ENCODE measurements at places on chromosomes 1 and 21. TPM values are rescaled to one million over a fixed set of nuclear protein-coding genes. Genes with fewer than 3 reads are reported as not detected.

Gene ADAM30
- total RNA-seq, result not detected

Gene TTC24
- not detected for total RNA-seq

DNA sequence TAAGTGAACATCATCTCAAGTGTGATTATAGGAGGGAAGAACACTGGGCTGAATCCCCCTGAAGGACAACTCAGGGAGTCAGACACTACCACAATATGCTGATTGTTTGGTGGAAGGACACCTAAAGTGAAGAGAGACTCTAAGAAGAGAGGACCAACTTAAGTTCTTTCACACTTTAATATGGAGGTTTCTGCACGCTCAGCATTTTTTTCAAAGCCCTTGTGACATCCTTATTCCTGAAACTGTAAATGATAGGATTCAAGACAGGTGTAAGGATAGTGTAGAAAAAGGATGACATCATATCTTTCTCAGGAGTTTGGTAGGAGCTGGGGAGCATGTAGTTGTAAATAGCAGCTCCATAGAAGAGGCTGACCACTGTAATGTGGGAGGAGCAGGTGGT lies 4.8 kb downstream of the OR2T10 start:
- no peak for DNase-seq

- DNase-seq, result no peak
Measured at GRCh38 chr1:65197636-65198035, 49.6 kb downstream of the AK4 start.

Gene GNG4
- total RNA-seq, result 16.3 TPM

Gene CCDC27
- total RNA-seq, result not detected

Gene SERTAD4
- 12.9 TPM for total RNA-seq

Gene GBP3
- total RNA-seq, result 17.7 TPM

DNA sequence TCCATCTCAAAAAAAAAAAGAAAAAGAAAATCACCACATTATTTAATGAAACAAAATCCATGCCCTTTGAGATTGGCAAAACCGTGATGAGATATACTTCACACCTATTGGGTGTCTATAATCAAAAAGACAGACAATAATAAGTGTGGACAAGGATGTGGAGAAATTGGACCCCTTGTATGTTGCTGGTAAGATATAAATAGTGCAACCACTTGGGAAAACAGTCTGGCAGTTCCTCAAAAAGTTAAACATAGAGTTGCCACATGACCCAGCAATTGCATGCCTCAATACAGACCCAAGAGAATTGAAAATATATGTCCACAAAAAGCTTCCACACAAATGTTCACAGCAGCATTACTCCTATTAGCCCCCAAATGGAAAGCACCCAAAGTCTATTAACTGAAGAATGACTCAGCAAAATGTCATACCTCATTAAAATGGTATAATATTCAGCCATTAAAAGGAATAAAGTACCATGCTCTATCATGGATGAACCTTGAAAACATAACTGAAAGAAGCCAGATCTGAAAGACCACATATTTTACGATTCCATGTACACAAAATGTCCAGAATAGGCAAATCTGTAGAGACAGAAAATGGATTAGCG lies 24.3 kb downstream of the LMOD1 start:
- no peak for DNase-seq

- DNase-seq, result no peak
Measured at GRCh38 chr1:19534281-19534680, 48.9 kb upstream of the CAPZB start.

GRCh38 chr1:112840631-112841624 lies 115.1 kb downstream of the SLC16A1 start:
- DNase-seq, result no peak

DNA sequence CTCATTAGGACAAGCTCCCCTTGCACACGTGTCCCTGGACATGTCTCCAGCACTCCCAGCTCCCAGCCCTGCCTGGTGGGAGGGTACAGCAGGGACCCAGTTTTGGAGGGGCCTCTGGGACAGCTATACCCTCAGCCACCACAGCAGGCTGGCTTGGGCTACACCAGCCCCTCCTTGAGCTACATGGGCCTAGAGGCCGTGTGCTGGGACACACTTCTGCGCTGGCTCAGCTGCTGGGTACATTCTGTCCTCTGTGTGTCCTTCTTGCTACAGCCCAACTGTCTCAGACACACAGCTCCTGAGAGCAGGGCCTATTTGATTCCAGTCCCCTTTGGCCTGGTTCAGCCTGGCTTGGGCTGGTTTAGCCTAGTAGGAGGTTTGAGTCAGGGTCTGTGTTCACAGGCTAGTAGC lies 26.7 kb downstream of the DMAP1 start:
- DNase-seq, result no peak

Gene OLFML3
- total RNA-seq, result 0.45 TPM

GRCh38 chr1:175840787-175841186 lies 97.4 kb upstream of the TNR start:
- no peak for DNase-seq

Gene CENPF
- total RNA-seq, result 102 TPM

DNA sequence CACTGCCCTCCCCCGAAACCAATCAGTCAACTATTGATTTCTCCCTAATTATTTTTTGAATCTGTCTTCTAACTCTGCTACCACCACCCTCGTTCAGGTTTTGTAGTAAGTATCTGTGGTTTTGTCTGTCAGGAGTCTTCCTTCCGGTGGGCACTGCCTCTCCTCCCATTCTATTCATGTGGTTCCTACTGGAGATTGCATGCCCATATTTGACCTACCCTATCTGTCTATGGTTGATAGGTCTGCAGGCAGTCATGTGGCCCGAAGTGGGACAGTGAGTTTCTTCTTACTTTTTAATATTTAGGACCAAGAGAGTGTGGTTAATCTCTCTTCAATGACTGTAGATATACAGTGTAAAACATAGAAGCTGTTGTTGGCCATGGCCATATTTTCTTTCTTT lies 17.8 kb upstream of the MAST2 start:
- no peak for DNase-seq

- no peak for DNase-seq
Measured at GRCh38 chr21:39003982-39004633, 179.1 kb downstream of the PSMG1 start.

DNA sequence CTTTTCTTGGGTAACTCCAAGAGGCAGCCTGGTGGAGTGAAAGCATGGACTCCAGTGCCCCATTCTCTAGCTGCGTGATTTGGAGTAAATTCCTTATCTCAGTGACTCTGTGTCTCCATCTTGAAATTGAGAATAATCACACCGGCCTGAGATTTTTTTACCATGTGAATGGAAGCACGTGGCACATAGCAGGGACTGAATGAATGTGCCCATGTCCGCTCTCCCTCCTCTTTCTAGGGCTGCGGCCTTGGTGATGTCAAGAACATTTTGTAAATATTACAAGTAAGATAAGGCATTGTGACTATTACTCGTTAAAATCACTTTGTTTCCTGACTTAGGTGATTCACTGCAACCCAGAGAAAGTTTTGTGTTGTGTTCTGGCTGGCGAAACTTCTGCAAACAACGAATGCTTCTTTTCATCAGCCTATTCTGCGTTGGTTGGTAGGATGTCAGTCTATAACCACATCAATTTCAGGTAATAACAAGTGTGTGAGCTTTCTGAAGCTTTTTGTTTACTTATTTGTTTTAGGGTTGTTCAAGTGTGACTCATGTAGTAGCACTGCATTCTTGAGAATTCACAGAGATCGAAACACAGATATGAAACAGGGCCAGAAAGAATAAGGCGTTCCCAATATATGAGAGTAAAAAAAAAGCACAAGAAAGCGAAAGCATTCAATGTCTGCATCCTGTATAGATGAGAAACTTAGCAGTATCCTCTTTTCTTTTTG lies 135.7 kb upstream of the SLC45A1 start:
- peak; percentile 98 for DNase-seq

Gene MX2
- total RNA-seq, result 3.4 TPM

Gene STUM
- total RNA-seq, result not detected

Gene CCT3
- total RNA-seq, result 272 TPM

GRCh38 chr1:208564466-208564865 lies 320.3 kb upstream of the PLXNA2 start:
- no peak for DNase-seq

DNA sequence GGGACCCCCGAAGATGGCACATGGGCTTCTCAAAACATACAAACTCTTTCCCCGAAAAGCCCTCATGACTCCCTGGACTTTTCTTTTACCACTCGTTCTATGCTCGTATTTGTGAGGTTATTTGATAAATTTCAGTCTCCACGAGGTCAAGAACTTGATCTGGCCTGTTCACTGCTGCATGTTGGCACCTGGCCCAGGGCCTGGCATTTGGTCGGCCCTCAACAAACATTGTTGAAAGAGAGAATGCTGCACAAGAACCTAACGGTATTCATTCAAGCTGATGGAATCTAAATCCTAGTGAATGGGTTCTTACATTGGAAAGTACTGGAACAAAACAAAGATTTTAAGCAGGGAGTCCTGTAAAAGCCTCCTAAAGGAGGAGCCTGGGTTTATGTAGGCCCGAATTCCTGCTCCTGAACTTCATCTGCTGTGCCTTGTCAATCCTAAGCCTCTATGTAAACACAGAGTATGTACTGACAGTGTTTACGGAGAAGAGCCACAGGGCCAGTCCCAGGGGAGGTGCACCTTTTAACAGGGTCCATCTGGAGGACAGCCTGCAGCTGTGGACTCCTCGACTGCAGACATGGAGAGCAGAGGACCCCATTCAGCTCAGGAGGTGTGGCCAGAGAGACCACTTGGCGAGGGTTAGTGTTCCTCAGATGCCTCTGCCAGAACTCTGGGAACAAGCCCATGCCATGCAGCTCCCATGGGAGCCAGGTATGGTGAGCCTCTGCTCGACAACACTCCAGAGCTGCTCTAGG lies 46.9 kb downstream of the L1TD1 start:
- DNase-seq, result peak; percentile 56

DNA sequence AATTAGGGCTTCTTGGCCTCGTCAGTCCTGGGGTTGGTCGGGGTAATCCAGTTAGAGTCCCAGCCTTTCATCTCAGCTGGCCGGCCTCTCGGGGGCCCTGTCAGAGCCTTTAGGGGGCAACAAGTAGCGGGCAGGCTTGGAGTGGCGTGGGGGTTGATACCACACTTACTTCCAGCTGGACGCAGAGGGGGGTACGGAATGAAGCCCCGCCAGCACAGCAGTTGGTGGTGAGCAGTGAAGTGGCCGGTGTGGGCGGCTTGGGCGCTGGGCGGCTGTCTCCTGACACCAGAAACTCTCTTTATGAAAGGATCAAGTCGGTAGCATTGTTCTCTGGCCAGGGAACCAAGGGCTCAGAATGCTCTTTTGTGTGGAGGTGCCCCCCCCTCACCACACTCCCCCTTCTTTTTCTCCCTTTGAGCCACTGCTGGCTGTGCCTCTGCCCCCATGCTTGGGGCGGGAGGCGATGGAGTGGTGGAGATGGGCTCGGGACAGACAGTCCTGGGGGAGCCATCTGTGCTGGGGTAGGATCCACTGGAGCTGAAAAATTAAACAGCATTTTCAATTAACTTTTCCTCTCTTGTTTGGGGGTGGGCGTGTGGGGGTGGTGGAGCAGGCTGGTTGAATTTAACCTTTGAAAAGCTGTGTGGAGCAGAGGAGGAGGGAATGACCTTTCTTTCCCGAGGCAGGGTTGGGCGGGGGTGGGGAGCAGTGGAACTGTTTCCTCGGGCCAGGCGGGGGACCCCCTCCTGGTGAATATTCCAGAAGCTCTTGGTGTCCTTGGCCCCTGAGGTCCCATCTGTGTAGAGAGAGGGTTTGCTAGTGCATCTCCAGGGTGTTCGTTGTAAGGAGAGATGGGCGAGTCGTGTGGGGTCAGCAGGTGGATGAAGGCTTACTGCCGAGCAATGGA lies 102.7 kb downstream of the RNF220 start:
- no peak for DNase-seq

Gene CFAP74
- 3.0 TPM for total RNA-seq

Gene SH3D21
- 18.3 TPM for total RNA-seq

Gene RASAL2
- 47.8 TPM for total RNA-seq

DNA sequence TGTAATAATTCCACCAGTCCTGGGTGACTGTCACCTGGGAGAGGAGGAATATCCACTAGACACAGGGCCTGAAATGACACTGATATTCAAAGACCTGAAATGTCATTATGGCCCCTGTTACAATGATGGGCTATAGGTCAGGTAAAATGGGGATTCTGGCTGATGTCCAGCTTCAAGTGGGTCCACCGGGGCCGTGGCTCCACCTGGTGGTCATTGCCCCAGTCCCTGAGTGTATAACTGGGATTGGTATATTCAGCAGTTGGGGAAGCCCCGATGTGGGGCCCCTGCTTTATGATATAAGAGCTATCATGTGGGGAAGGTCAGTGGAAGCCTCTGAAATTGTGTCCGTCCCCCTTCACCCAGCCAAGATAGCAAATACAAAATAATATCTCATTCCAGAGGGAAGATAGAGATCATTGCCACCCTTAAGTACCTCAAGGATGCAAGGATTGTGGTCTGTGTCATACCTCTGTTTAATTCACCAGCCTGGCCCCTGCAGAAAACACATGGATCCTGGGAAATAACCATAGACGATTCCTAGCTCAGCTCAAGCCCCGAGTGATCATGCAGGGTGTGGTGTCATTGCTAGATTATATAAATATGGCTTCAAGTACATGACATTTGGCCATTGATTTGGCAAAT lies 19.4 kb downstream of the PLEKHO1 start:
- peak; percentile 65 for DNase-seq

Gene TEX38
- not detected for total RNA-seq

- peak; percentile 89 for DNase-seq
Measured at GRCh38 chr1:60573121-60573520, 499.6 kb upstream of the C1orf87 start.

Gene SELE
- total RNA-seq, result not detected

GRCh38 chr1:7386226-7387052 lies 384.7 kb upstream of the VAMP3 start:
- no peak for DNase-seq

Gene EXO1
- 32.1 TPM for total RNA-seq

Gene HES4
- 41.8 TPM for total RNA-seq

DNA sequence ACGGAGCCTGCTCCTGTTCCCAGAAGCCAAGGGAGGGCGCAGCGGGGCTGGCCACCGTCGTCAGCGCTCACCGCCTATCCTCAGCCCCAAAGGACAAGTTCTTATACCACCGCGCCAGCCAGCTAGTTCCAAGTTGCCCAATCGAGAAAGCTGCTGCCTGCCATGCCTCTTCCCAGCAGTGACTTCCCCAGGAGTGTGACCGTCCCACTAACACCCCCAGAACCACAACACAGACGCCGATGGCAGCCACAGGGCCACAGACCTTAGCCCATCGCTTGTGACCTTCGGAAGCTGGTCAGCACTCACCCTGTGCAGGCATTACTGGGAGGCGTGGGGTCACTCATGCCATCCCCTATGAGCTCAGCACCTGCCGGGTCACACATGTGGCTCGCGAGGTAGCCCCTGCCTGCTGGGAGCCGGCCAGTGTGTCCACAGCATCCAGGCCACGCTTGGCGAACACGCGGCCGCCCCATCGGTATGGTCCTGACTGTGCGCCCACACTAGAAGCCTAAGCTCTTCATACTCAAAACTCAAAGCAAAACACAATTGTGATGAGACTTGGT lies 20.1 kb downstream of the NADK start:
- no peak for DNase-seq

GRCh38 chr1:183239220-183239742 lies 53.2 kb downstream of the LAMC2 start:
- DNase-seq, result no peak

DNA sequence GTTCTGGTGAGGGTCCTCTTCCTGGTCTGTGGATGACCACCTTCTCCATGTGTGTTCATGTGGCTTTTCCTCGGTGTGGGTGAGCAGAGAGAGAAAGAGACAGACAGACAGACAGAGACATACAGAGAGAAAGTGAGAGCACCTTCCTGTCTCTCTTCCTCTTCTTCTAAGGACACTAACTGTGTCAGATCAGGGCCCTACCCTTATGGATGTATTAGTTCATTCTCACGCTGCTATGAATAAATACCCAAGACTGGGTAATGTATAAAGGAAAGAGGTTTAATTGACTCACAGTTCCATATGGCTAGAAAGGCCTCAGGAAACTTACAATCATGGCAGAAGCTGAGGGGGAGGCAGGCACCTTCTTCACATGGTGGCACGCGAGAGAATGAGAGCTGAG lies 131.5 kb upstream of the ZNF648 start:
- no peak for DNase-seq
